Coronary artery (tissue), 2 donors: ENCODE measurements at places on chromosomes 2 and 18.

DNA sequence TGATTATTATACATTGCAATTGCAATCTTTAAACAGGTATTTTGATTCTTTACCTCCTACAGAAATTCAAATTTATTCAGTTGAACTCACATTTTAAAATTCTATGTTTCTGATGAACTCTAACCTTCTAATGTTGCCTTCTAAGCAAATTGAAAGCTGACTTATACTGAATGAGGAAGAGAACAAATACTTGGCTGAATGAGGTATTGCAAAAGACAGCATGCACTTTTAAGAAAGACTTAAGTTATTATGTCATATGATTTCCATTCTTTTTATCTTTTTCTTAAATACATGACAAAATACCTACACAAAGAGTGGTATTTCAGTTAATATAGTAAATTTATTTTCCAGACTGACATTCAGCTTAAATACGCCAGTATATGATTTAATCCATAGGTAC is 64.7 kb downstream of the FAM228A start:
- DNase-seq, result no peak

- peak; percentile 78 for DNase-seq
These were observed 30.6 kb downstream of the SOWAHC start for GRCh38 chr2:109644571-109645275.

- DNase-seq, result no peak
These were observed 49.2 kb downstream of the ICA1L start for GRCh38 chr2:202822411-202822810.

GRCh38 chr2:196067088-196067382 is 1.6 kb downstream of the DNAH7 start:
- DNase-seq, result no peak

- no peak for DNase-seq
These were observed 23.1 kb downstream of the ANXA4 start for GRCh38 chr2:69765096-69765380.

DNA sequence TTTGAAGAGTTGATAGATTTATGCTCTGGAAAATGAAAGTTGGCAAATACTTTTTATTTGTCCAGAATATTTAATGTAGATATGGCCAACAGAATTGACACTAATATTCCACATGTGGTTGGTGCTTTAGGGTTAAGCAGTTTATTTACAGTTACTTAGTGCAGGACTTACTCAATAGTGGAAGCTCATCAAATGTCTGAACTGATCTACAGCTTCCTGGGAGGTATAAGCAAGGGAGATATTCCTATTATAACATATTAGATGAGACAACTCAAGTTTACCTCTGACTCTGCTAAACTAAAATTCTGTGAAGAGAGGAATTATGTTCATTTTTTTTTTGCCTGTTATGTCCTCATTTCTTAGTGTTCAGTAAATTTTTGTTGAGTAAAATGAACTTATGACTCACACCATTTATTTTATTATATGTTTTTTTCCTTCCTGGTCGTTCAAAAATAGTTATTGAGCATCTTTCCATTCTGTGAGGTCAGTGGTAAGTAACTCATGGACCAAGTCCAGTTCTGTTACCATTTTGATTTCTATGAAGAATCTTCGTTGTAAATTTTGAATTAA is 13.6 kb downstream of the ABI2 start:
- DNase-seq, result no peak

GRCh38 chr2:95073856-95074662 is 47.5 kb downstream of the MRPS5 start:
- DNase-seq, result no peak

GRCh38 chr18:23938901-23939341 is 75.6 kb upstream of the TTC39C start:
- DNase-seq, result no peak

DNA sequence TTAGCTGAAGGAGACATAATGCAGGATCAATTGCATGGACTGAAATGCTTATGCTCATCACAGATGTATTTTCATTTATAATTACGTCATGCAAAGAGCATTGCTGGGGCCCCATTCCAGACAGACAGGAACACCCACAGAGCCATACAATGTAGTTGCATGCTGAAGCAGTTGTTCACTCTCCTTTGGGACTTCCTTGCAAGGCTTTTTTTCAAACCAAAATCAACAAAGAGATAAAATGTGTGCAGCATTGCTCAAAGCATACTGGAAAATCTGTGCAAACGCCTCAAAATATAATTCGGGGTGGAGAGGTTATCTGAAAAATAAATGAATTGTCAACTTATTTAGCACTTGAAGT is 463.2 kb downstream of the CDH2 start:
- DNase-seq, result no peak

DNA sequence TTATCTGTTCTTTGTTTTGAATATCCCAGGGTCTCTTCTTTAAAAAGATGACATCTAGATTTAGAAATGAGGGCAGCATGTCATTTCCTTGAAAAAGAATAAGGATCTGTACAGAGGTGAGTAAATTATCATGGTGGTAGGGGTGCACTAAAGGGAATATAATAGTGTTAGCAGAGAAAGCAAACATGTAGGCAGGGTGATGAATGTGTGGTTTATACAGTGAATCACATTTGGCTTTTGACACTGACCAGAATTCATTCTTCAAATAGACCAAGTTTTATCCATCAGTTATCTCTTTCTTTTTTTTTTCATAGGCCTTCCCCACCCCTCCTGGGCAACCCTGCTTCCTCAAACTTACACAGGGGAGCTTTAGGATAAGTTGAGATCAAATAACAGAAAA is 184.5 kb upstream of the LRP1B start:
- DNase-seq, result no peak
